Left ventricle myocardium superior (tissue), 1 donor: ENCODE measurements at places on chromosomes 12 and 14.

DNA sequence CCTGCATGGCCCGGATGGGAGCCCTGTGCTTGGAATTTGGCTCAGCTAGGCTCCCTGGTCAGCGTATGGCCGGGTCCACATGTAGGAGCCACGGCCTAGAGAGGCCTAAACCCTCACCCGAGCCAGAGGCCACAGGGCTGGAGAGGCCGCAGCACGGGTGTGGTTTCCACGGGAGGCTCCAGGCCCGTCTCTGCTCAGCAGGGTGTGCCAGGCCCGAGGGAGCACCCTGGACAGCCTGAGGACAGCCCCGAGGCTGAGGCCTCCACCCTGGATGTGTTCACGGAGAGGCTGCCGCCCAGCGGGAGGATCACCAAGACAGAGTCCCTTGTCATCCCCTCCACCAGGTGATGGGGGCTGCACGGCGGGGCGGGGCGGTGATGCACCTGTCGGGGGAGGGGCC lies 17.6 kb upstream of the TEX22 start:
- no peak for DNase-seq

DNA sequence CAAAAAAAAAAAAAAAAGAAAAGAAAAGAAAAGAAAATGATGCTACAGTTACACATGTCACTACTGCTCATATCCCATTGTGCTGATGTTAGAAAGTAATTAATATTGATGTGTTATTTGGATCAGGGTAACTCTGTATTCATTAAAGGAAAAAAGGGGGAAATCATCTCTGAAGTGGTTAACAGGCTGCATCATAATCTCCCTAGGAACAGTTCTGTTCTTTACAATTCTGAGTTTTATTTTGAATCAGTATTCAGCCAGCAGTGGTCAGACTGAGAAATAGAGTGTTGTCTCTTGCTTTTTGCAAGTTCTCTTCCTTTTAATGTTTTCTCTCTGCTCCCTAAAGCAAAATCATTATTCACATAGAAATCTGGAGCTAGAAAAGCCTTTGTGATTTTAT lies 128.6 kb upstream of the CRY1 start:
- DNase-seq = no peak

DNA sequence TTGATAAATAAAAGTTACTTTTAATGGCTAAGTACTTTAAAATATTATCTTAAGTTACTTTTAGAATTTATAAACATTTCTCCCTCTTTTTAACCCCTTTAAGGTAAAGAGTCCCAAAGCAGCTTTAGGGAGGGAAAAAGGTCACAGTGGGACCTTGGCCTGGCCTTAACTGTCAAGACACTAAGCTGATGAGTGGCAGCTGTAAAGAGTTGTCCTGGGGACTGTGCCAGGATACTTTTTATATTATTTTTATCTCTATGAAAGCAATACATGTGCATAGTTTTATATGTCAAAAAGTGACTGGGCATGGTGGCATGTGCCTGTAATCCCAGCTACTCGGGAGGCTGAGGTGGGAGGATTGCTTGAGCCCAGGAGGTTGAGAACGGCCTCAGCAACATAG lies 94.2 kb upstream of the RESF1 start:
- DNase-seq = no peak

GRCh38 chr12:26749781-26750180 lies 83.2 kb downstream of the ITPR2 start:
- DNase-seq = no peak

DNA sequence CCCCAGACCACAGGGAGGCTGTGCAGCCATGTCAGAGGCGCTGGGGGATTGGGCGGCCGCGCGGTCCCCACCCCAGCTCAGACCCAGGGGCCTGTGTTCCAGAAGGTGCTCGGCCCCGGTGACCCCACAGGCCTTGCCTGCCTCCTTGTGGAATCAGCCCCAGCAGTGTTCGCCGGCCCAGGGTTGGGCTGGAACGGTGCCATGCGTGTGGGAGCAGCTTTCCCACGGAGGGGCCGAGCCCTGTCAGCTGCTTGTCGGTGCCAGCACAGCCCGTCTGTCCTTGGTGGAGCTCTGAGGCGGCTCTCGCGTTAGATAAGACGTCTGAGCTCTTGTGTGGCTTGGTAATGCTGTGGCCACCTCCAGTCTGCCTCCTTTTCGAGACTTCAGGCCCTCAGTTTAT lies 8.5 kb downstream of the ZFYVE21 start:
- peak; percentile 88 for DNase-seq

- no peak for DNase-seq
Observed at GRCh38 chr12:2029851-2030250, 22.9 kb upstream of the CACNA1C start.

DNA sequence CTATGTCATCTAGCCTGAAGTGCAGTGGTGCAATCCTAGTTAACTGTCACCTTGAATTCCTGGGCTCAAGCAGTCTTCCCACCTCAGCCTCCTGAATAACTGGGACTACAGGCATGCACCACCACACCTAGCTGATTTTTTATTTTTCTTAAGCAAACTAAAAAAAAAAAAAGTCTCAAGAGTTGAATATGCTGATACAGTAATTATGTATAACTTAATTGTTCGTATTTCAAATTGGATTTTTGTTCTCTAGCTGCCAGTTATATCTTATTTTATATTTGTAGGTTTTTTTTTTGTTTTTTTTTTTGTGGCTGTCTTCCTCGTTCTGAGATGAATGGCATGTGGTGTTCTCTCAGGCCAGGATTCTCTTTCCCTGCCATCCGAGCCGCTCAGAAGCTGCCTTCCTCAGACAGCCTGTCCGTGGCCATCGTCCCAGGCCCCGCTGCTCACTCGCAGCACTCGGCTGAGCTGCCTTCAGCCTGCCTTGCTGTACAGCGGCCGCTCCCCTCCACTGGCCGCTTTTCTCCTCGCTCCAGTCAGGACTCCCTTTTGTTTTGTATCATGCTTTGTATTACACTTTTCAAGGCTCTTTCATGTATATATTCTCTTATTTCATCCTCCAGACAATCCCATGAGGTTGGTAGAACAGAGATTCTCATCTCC lies 53.3 kb downstream of the WDR20 start:
- DNase-seq = no peak

- DNase-seq = no peak
Observed at GRCh38 chr14:51495319-51495718, 156.4 kb upstream of the FRMD6 start.

GRCh38 chr12:590206-590750 lies 73.0 kb downstream of the NINJ2 start:
- no peak for DNase-seq

DNA sequence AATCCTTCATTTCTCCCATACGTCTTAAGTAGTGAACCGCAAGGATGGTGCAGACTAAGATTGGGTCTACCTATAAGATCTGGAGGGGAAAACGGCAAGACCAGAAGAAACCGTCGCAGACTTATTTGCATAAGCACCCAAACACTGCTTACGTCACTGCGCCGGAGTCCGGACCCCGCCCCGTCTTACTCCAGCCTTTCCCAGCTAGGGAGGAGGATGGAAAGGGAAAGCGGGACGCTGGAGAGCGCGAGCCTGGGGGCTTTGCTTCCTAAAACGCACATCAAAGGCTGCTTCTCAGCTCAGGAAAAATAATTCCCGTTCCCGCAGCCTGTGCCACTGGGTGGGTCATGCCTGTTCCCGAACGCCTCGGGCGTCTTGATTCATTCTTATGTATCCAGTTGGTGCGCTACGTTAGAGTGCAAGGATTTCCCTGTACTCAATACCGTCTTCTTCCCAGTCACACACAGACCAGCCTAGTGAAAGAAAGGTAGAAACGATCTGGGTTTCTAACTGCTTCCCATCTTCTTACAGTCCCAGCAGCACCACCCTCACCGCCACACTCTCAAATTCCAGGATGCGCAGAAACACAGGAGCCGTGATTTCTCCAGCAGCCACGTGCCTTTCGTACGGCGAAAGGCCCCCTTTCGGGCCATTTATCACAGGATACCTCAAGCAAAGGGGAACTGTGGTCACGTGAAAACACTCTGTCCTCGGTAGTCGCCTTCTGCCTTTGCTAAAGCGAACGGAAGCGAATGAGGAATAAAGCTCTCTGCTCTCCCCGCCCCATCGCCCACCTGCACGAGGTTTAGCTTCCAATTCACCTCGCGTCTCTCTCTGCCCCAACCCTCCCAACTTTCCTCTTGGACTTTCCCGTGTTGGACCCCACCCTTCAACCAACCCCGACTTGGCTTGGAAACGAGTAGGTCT lies 1.1 kb downstream of the SLC6A15 start:
- DNase-seq = peak; percentile 37

- DNase-seq = no peak
Observed at GRCh38 chr14:59450716-59451115, 14.5 kb downstream of the GPR135 start.

DNA sequence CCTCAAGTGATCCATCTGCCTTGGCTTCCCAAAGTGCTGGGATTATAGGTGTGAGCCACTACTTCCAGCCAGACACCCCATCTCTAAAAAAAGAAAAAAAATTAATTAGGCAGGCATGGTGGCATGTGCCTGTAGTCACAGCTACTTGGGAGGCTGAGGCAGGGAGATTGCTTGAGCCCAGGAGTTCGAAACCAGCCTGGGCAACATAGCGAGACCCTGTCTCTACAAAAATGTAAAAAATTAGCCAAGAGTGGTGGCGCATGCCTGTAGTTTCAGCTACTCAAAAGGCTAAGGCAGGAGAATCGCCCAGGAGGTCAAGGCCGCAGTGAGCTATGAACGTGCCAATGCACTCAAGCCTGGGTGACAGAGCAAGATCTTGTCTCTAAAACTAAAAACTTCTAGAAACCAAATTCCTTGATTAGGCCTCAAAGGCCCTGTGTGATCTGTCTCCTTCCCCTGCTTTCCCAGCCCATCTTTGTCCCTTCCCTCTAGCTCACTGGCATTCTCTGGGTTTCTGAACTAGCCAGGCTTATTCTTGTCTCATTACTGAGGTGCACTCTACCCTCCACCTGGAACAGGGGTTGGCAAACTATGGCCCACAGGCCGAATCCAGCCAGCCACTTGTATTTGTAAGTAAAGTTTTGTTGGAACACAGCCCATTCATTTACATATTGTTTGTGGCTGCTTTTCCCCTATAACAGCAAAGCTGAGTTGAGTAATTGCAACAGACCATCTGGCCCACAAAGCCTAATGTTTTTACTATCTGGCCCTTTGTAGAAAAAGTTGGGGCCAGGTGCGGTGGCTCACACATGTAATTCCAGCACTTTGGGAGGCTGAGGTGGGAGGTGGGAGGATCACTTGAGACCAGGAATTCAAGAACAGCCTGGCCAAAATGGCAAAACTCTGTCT lies 17.2 kb upstream of the TPCN1 start:
- no peak for DNase-seq

GRCh38 chr14:25089496-25089895 lies 39.5 kb upstream of the STXBP6 start:
- DNase-seq = no peak

DNA sequence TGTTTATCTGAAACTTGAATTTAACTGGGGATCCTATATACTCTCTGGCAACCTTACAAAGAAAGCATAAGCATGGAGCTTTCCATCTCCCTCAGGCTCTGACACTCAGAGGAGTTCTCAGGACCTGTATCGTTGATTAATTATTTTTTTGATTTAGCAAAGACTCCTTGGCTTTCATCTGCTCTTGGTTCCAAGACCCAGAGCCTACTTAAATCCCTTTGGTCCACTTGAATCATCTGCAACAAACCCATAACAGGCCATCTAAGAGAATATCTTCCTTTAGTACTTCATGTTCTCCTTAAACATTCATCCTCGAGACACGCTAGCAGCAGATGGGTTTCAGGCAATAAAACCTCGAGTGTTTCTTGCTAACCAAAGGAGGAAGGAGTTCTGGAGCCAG lies 85.4 kb downstream of the ZFP36L1 start:
- DNase-seq = no peak

- DNase-seq = no peak
Observed at GRCh38 chr12:57781244-57781643, 1.3 kb upstream of the TSFM start.

GRCh38 chr12:107884769-107885694 lies 110.5 kb downstream of the ASCL4 start:
- peak; percentile 39 for DNase-seq
